ENCODE measurements at places on chromosomes 6 and 20.
A peak's percentile ranks its signal among the peaks of the same experiment; 100 is the strongest.

GRCh38 chr6:144624246-144624645, 339.1 kb downstream of the UTRN start:
- no peak for DNase-seq

GRCh38 chr6:38137608-38138265, 318.2 kb downstream of the ZFAND3 start:
- no peak for DNase-seq

DNA sequence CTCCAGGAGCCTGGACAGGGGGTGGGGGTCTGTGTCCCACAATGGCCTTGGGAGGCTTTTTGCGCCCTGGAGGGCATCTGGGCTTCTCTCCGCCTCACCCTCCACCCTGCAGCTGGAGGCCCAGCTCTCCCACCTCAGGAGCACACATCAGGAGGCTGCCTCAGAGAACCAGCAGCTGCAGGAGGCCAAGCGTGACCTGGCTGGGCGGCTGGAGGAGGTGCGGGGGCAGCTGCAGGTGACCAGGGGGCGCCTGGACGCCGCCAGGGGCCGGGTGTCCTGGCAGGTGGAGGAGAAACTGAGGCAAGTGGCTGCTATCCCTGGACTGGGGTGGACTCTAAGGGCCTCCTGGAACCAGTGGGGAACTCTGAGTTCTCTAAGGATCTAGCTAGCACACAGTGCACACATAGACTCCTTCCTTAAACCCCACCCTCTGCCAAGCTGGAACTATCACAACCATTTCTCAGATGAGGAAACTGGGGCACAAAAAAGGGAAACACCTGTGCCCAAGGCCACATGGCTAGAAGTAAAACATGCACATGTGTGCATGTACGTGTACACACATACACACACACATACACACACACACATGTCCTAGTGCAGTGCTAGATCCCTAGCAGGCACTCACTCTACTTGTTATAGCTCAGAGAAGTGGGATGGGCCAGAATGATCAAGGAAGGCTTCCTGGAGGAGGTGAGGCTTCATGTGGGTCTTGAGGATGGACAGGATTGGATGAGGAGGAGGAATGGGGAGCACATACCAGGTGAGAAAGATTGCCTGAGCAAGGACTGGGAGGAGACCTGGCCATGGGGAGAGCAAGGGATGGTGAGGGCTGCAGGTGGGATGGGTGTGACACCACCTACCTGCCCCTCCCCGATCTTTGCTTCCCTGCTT, 22.9 kb downstream of the RAB44 start:
- DNase-seq: no peak

GRCh38 chr6:109690373-109690736, 647 bp downstream of the AK9 start:
- DNase-seq: peak; percentile 30

- DNase-seq: no peak
These were observed 10.2 kb downstream of the SENP6 start for GRCh38 chr6:75611702-75612375.

GRCh38 chr20:23217023-23217422, 130.9 kb upstream of the CD93 start:
- no peak for DNase-seq

GRCh38 chr20:32631933-32632460, 41.7 kb downstream of the C20orf203 start:
- no peak for DNase-seq

GRCh38 chr6:38499529-38500096, 140.1 kb downstream of the BTBD9 start:
- no peak for DNase-seq

- DNase-seq: no peak
These were observed 347.0 kb downstream of the QKI start for GRCh38 chr6:163761481-163761880.

- no peak for DNase-seq
These were observed 278.3 kb downstream of the SOX4 start for GRCh38 chr6:21871831-21872230.

DNA sequence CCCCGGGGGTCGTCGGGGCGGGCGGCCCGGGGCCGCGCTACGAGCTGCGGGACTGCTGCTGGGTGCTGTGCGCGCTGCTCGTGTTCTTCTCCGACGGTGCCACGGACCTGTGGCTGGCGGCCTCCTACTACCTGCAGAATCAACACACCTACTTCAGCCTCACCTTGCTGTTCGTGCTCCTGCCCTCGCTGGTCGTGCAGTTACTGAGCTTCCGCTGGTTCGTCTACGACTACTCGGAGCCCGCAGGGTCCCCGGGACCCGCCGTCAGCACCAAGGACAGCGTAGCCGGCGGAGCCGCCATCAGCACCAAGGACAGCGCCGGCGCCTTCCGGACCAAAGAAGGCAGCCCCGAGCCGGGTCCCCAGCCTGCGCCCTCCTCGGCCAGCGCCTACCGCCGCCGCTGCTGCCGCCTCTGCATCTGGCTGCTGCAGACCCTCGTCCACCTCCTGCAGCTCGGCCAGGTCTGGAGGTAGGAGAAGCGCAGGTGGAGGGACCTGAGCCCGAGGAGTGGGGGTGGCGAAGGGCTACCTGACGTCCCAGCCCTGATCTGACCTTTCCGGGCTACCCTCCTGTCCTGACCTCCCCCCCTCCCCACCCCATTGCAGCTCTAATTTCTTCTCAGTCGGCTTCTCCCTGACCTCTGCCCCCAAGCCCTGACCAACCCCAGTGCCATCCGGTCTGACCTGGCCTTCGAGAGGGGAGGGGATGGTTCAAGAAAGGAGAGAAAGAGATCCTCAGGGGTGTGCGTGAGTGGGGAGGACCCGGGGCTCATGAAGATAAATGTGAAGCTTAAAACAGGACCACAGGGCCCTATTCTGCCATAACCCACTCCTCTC, 558 bp downstream of the XKR7 start:
- peak; percentile 65 for DNase-seq

Data from T-helper 2 cell (primary cell).